Fibroblast of lung (primary cell): ENCODE measurements at places on chromosomes 7 and 10.

- no peak overlapping the region for H3K27ac ChIP-seq
- H3K36me3 ChIP-seq: no peaks in the 10 kb centered on the region
- H3K4me1 ChIP-seq: no peaks in the 10 kb centered on the region
- H3K4me3 ChIP-seq: no peak overlapping the region
- H3K27me3 ChIP-seq: peaks cover 2% of the 10 kb centered on the region
These were observed 9.0 kb downstream of the SPOCK2 start for GRCh38 chr10:72079356-72079755.

DNA sequence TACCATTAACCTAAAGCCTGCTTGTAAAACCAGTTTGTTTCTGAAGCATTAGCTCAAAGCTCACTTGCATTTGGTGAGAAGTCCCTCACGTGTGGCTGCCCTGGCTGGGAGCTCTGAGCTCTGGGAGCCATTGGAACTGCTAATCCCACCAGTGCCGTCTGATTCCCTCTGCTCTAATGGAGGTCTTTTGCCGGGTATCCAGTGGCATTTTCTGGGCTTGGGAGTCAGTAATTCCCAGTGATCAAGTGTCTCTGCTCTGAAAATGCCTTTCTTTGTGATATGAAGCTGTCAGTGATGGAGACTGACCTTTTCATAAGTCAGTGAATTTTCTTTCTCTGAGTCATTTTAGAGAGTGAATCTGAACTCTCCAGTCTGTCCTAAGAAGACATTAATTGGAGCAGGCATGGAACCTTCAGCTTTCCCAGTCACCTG lies 36.9 kb upstream of the FAM20C start:
- H3K4me3 ChIP-seq: no peak overlapping the region
- H3K27me3 ChIP-seq: no peaks in the 10 kb centered on the region
- peaks cover 12% of the 10 kb centered on the region for H3K4me1 ChIP-seq
- H3K36me3 ChIP-seq: no peaks in the 10 kb centered on the region
- peak; percentile 24 for DNase-seq
- no peak overlapping the region for H3K27ac ChIP-seq

- H3K4me3 ChIP-seq: no peak overlapping the region
- no peak for DNase-seq
- H3K36me3 ChIP-seq: no peaks in the 10 kb centered on the region
- H3K4me1 ChIP-seq: no peaks in the 10 kb centered on the region
These were observed 5.8 kb downstream of the CDCA7L start for GRCh38 chr7:21939858-21940372.

DNA sequence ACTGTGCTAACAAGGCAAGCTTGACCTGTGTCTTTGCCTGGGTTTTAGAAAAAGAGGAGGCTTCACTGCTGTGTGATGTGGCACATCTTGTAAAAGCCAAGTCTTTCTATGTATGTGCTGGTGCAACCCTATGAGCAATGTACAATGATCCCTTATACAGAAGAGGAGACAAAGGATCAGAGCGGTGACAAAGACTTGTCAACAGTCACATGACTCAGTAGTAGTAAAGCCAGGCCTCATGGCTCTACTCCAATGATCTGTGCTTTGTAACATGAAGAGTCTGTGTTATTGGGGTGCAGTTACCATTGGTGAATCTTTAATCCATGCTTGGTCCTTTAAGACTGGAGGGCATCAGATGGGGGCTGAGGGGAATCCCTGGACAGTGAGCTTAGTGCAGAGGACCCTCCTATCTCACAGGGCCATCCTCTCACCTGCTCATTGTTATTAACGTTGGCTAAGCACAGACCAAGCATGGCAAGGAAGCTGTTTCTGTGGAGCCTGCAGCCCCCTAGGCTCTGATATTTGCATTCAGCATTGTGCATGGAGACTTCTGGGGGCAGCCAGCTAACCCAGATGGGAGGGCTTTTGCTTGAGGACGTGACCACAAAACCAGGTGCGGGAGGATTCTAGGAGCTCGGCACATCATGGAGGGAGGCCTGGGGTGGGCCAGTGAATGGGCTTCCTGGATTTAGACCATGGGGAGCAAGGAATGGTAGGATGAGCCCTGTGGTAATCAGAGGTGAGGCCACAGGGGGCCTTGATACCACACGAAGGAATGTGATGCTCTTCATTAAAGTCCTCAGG lies 308.8 kb upstream of the ZNF32 start:
- H3K27me3 ChIP-seq: peaks cover 16% of the 10 kb centered on the region
- H3K4me1 ChIP-seq: no peaks in the 10 kb centered on the region
- H3K4me3 ChIP-seq: no peak overlapping the region
- DNase-seq: no peak
- no peak overlapping the region for H3K27ac ChIP-seq

DNA sequence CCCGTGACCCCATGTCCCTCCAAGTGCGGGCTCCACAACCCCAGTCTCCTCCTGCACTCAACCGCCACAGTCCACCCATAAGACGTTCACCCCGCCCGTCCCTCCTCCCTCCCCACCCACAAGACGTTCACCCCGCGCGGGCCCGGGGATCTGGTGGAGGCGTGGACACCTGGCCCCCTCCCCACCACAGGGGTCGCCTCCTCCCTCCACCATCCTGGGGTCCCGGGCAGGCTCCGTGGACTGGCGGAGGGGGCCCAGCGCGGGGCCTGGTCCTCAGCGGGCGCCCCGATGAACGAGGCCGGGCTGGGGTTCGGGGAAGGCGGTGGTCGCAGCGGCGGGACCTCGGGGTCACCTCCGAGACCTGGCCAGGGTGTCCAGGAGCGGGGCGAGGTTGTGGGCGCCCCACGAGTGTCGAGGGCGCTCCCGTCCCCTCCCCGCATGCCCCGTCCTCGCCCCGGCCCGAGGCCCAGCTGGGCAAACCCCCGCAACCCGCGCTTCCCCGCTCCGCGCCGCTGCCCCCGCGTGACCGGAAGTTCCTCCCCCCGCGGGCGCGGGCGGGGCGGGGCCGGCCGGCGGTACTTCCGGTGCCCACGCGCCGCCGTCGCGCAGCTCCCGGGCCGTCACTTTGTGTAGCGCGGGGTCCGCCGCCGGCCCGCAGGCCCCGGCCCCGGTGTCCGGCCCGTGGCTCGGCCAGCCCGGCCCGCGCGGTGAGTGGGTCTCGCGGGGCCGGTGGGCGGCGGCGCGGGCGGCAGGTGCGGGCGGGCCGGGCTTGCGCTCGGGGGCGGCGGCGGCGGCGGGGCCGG lies at the start of gene ZNF316:
Gene ZNF316 (plus strand): TSS at position 578 of the 803 bp plus-strand sequence. CDS start 5,092 bp downstream, outside the sequence.
- H3K36me3 ChIP-seq: peaks cover 4% of the 10 kb centered on the region
- no peaks in the 10 kb centered on the region for H3K27me3 ChIP-seq
- DNase-seq: peak; percentile 41
- H3K4me3 ChIP-seq: peak within 1 kb of the TSS; percentile 78
- H3K4me1 ChIP-seq: no peaks in the 10 kb centered on the region

DNA sequence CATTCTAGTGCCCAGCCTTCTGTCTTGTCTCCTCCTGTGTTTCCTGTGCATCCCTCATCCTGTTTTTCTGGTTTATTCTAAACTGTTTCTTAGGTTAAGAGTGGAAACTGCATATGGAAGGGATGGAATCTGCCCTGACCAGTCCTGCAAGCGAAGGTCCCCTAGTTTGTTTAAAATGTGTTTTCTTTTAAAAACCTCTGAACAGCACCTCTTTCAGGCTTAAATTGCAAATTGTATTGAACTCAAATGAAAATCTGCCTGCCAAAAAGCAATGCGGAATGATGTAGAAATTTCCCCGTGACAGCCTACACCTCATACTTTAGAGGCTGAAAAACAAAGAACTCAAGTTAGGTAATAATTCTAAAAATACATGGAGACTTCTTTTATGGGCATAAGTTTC lies 222.8 kb upstream of the IMMP2L start:
- no peaks in the 10 kb centered on the region for H3K36me3 ChIP-seq
- H3K4me3 ChIP-seq: no peak overlapping the region
- H3K27me3 ChIP-seq: no peaks in the 10 kb centered on the region
- H3K4me1 ChIP-seq: no peaks in the 10 kb centered on the region
- DNase-seq: no peak

GRCh38 chr7:48621076-48621475 lies 303.3 kb upstream of the CDC14C start:
- no peaks in the 10 kb centered on the region for H3K36me3 ChIP-seq
- H3K4me3 ChIP-seq: no peak overlapping the region
- DNase-seq: no peak
- H3K27ac ChIP-seq: no peak overlapping the region
- no peaks in the 10 kb centered on the region for H3K27me3 ChIP-seq
- H3K4me1 ChIP-seq: no peaks in the 10 kb centered on the region

DNA sequence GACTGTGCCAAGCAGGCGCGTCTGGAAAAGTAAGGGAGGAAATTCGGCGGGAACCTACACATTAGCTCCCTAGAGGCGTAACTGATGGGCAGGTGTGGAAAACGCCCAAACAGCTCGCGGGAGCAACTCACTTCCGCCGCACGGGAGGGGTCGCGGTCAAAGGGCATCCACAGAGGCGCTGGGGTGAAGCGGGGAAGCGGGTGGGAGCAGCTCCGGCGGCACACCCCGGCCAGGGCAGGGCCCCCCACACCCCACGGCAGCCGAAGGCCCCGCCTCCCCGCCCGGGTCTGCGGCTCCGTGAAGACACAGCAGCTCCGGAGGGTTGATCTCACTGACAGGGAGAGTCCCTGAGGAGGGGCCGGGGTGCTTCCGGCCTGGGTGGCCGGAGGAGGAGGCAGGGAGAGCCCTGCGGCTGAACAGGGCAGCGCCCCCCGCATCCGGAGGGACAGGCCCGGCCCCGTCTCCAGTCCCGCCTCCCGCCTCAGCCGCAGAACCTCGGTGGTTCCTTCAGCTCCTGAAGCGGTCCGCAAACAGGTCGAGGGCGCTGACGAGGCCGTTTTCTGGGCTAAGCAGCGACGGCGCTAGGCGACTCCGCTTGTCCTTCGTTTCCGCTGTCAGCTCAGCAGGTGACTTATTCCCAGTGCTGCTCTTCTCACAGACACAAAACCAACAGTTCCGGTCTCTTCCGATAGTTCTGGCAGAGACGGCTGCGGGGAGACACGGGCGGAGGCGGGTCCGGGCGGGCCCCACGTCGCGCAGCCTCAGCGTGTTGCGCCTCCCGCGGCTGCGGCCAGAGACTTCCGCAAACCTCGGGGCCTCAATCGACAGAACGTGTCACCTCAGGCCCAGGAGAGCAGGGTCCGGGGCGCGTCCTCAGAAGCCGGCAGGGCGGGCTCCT lies 276.1 kb downstream of the DNAJB6 start:
- H3K36me3 ChIP-seq: no peaks in the 10 kb centered on the region
- H3K27ac ChIP-seq: no peak overlapping the region
- no peak overlapping the region for H3K4me3 ChIP-seq
- H3K27me3 ChIP-seq: no peaks in the 10 kb centered on the region

GRCh38 chr7:138433583-138434443 lies 26.2 kb upstream of the TRIM24 start:
- no peaks in the 10 kb centered on the region for H3K27me3 ChIP-seq
- H3K4me1 ChIP-seq: no peaks in the 10 kb centered on the region
- no peak for DNase-seq
- H3K27ac ChIP-seq: no peak overlapping the region
- H3K4me3 ChIP-seq: no peak overlapping the region

DNA sequence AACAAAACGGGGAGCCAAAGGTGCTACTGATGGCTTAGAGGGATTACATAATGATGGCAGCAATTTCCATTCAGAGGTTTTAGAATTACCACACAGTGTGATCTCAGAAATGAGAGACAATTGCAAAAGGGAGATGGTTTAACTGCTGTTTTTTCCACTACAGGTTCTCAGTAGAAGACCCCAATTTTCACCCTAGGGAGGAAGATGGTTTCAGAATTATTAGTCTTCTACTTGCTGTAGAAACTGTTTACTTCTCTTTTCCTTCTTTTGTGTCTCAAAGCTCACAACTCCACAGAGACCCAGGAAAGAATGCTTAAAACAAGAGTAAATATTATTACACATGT lies 226.5 kb downstream of the INHBA start:
- H3K4me3 ChIP-seq: no peak overlapping the region
- no peak for DNase-seq
- H3K36me3 ChIP-seq: no peaks in the 10 kb centered on the region
- H3K27me3 ChIP-seq: no peaks in the 10 kb centered on the region

DNA sequence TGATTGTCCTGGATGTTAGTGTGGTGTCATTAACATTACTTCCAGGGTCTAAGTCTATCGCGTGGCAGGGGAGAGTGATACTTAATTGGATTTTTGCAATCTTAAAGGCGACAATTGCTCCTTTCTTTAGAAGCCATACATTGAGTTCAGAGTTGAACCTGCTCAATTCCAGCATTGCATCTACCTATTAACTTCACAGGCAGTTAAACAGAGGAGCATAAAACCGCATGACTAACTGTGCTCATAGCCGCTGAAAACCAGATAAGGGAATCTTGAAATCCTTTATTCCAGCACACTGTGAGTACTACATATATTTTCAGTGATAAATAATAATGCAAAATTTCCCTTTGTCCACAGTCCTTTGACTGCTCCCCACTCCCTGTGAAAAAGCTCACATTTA lies 255.3 kb downstream of the STK31 start:
- no peaks in the 10 kb centered on the region for H3K27me3 ChIP-seq
- DNase-seq: no peak
- H3K4me3 ChIP-seq: no peak overlapping the region
- H3K27ac ChIP-seq: no peak overlapping the region

- no peaks in the 10 kb centered on the region for H3K36me3 ChIP-seq
- H3K4me1 ChIP-seq: no peaks in the 10 kb centered on the region
- H3K4me3 ChIP-seq: no peak overlapping the region
- H3K27me3 ChIP-seq: no peaks in the 10 kb centered on the region
- DNase-seq: no peak
- no peak overlapping the region for H3K27ac ChIP-seq
These were observed 435.5 kb downstream of the TCERG1L start for GRCh38 chr10:130875897-130876472.

DNA sequence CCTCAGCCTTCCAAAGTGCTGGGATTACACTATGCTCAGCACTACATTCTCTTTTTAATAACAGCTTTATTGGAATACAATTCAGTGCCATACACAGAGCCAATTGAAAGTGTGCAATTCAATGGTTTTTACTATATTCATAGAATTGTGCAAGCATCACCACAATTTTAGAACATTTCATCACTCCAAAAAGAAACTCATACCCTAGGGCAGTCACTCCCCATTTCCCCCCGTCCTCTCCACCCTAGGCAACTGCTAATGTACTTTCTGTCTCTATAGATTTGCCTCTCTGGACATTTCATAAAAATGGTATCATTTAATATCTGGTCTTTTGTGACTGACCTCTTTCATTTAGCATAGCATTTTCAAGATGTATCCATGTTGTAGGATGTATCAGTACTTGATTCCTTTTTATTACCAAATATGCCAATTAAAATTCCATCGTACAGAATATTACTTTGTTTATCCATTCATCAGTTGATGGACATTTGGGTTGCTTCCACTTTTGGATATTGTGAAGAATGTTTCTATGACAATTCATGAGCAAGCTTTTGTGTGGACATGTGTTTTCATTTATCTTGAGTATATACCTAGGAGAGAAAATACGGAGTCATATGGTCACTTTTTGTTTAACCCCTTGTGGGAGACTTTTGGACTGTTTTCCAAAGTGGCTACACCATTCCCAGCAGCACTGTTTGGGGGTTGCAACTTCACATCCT lies 6.3 kb upstream of the XPNPEP1 start:
- H3K4me3 ChIP-seq: no peak overlapping the region
- H3K4me1 ChIP-seq: peaks cover 5% of the 10 kb centered on the region
- H3K27ac ChIP-seq: no peak overlapping the region
- DNase-seq: peak; percentile 51
- no peaks in the 10 kb centered on the region for H3K27me3 ChIP-seq
- H3K36me3 ChIP-seq: no peaks in the 10 kb centered on the region

- H3K27me3 ChIP-seq: no peaks in the 10 kb centered on the region
- peak; percentile 58 for DNase-seq
- H3K4me1 ChIP-seq: no peaks in the 10 kb centered on the region
These were observed 17.1 kb upstream of the ARPC1A start for GRCh38 chr7:99308461-99309074.
